ENCODE measurements at places on chromosomes 11 and 22.

DNA sequence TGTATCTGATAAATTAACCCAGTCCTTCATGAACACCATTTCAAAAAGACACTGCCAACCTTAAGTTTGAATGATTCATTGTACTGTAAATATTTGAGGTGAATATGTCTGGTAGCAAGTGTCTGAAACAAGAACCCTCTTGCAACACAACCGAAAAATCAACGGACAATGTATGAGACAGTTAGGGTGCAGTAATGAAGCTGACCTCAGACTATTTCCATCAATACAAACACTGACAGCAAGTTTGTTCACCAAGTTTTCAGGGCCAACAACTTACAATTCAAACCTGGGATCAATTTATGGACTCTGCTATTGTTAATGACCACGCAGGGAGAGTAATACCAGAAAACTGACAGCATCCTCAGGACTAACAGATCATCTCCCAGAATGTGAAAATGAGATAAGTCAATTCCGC, 126.3 kb downstream of the CADM1 start:
- no peak for DNase-seq

DNA sequence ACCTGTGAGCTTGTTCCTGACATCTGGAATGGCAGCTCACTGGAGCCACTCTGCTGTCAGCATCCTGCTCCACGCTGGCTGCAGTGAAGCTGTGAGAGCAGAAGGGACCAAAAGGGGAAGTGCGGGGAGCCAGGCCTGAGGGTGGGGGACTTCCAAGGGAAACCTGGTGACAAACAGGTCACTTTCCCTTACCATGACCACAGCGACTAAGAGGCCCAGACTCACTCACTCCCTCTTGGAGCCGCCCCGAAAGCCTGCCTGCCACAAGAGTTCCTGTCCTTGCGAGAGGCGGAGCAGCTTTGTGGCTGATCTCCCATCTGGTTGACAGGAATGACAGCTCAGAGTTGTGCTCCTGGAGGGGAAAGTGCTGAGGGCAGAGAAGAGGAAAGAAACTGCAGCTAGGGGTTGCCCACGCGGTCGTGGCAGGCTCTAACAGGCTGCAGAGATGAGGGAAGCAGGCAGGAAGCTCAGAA, 183.8 kb upstream of the NTM start:
- DNase-seq, result peak; percentile 1

DNA sequence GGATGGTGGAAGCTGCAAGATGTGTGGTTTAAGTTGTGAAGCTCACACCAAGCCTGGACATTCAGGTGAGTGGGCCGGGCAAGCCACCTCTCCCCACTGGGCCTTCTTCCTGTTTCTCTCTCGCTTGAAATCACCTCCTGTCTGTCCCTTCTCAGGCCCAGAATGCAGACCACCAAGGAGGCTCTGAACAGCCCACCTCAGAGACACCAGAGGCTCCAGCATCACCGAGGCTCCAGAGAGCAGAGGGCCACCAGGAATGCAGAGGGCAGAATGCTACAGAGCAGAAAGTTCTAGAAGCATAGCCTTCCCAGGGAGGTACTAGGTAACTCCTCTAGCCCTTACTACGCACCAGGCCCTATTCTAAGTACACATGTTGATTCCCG, 14.8 kb upstream of the IL2RB start:
- no peak for DNase-seq

DNA sequence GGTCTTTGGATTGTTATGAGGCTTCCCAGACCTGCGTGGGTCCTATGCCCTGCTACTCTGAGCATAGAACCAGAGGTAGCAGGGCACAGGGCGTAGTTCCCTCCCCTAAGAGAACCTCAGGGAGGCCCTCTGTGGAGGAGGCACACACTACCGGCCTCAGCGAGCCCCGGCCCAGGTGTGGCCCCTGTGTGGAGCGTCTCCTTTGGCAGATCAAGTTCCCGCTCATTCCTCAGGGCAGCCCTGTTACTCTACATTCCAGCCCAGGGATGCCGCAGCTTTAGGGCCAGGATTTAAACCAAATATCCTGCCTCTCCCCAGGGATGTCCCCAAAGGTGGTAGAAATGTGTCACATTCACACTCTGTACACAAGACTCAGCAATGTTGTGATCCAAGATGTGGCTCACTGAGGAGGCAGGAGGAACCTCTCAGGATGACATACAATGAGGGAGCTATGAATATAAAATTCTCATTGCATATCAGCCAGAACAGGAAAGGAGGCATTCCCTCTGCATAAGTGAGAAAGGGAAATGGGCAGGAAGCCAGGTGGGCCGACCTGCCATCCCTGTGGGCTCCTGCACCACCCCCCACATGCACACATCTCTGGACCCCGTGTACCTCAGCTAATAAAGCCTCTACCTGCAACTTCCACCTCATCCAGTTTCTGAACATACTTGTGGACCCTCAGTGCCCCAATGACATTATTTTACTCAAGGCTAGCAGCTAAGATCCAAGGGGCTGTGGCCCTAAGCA, 131.9 kb upstream of the TEAD1 start:
- no peak for DNase-seq

GRCh38 chr11:72238040-72238450, 5.9 kb downstream of the PHOX2A start:
- DNase-seq, result peak; percentile 61

- no peak for DNase-seq
These were observed 1.9 kb upstream of the P2RY6 start for GRCh38 chr11:73270016-73270854.

- no peak for DNase-seq
These were observed 89.6 kb upstream of the ARHGAP32 start for GRCh38 chr11:129281471-129282415.

- no peak for DNase-seq
These were observed 32.2 kb downstream of the CYTH4 start for GRCh38 chr22:37314315-37315074.

DNA sequence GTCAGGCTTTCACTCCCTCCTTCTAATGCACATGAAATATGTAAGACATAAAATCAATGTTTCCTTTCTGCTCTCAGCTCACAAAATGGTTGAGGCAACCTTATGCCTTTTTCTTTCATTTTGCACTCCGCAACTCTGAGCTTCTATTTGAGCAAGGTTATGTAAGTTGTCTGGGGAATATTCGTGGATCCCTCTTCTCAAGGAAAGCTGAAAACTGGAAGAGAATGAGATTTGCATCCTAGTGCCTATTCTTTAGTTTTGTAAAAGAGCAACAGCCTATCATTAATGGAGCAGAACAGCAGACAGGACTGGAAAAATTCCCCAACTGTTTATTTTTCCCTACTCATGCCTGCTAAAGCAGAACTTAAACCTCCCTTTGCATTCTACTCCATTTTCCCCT, 141.7 kb downstream of the FAM76B start:
- no peak for DNase-seq

GRCh38 chr11:111531687-111532364, 8.7 kb upstream of the LAYN start:
- DNase-seq, result peak; percentile 88

DNA sequence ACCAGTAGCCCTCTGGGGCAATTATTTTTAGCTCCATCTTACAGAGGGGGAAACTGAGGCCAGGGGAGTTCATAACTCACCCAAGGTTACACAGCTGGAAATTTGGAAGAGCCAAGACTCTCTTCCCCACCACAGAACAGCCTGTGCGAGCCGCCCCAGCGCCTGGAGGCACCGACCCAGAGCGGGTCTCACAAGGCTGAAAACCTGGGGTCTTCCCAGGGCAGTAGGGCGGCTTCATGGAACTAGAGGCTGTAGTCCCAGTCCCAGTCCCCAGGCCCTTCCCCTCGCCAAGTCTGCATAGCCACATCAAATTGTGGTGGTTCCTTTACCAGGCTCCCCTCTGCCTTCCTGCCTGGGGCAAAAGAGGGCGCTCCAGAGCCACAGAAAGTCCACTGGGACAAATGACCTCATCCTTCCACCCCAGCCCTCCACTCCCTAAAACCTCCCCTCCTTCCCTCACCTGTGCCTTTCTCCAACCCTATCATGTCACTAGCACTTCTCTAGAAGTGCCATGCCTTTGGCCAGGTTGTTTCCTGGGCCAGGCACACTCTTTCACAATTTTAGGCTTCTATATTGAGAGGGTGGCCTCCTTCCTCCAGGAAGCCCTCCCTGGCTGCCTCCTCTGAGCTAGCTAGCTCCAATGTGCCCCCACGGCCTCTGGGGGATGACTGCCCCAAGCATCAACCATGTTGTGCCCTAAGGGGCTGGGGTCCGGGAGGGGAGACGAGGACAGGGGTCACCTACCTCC, 15.2 kb upstream of the CDC42EP1 start:
- peak; percentile 61 for DNase-seq

GRCh38 chr11:118607401-118608359, at the start of gene PHLDB1:
Gene PHLDB1 (plus strand): TSS chr11:118607615. CDS start chr11:118613837, 6,222 bp downstream.
- DNase-seq, result peak; percentile 76

DNA sequence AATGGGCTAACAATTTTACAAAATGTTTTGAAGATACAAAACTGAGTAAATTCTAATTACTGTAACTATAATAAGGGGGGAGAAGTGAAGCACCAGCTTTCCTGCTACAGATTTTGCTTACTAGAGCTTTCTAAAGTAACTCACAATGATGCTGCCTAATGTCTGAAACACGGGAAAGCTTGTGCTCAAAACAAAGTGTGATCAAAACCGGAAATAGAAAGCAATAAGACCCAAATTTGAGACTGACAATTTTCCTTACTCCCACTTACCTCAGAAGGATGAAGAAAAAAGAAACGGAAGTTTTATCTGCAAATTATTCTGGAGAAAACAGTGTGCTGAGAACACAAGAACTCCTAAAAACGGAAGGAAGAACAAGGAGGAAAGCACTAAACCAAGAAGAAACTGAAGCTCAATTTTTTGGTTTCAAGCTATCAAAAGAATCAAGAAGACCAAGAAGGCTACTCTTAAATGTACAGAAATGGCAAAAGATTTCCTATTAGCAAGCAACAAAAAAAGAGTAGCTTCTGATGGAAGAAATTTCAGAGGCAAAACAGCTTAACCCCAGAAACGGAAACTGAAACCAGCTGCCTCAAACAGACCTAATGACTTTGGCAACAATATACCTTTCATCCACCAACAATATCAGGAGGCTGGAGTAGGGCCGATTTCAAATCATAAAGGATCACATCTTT, 33.4 kb downstream of the AMBRA1 start:
- peak; percentile 31 for DNase-seq

- DNase-seq, result peak; percentile 34
These were observed 24.0 kb downstream of the TRIM66 start for GRCh38 chr11:8658321-8659057.

GRCh38 chr11:86660088-86660487, 12.3 kb downstream of the ME3 start:
- DNase-seq, result peak; percentile 89

- no peak for DNase-seq
These were observed 186.1 kb downstream of the TBC1D22A start for GRCh38 chr22:46948411-46949144.

DNA sequence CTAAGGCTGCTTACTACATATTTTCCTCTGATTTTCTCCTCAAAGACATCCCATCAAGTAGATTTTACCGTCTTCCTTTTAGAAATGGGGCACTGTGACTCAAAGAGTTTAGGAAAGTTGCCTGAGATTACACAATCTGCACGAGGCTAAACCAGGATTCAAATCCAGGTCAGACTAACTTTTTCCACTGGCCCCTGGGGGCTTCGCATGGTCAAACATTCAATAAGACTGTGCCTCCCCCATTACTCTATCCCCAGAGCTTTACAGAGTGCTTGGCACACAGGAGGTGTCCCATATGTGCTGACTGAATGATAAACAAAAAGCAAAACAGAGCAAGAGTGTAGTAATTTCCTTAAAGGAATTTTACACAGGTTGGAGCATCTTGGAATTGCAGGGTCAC, 118.1 kb upstream of the TEAD1 start:
- DNase-seq, result peak; percentile 77

DNA sequence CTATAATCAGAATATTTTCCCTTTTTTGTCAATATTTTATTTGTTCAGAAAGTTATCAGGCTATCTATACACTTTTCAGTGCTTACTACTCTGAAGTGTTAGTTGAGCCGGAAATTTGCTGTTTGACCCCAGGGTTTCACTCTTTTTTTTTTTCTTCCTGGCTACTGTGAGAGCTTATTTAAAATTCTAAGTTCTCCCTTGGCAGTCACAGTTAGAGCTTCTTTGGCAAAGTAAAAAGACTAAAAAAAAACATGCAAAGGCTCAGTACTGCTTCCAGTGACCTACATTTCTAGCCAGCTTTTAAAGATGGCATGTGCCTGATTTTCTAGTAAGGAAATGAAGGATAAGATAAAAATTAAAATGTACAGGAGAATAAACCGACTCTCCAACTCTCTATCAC, 48.4 kb downstream of the ELP4 start:
- DNase-seq, result no peak

- DNase-seq, result peak; percentile 51
These were observed 16.1 kb downstream of the MIAT start for GRCh38 chr22:26673486-26673885.

DNA sequence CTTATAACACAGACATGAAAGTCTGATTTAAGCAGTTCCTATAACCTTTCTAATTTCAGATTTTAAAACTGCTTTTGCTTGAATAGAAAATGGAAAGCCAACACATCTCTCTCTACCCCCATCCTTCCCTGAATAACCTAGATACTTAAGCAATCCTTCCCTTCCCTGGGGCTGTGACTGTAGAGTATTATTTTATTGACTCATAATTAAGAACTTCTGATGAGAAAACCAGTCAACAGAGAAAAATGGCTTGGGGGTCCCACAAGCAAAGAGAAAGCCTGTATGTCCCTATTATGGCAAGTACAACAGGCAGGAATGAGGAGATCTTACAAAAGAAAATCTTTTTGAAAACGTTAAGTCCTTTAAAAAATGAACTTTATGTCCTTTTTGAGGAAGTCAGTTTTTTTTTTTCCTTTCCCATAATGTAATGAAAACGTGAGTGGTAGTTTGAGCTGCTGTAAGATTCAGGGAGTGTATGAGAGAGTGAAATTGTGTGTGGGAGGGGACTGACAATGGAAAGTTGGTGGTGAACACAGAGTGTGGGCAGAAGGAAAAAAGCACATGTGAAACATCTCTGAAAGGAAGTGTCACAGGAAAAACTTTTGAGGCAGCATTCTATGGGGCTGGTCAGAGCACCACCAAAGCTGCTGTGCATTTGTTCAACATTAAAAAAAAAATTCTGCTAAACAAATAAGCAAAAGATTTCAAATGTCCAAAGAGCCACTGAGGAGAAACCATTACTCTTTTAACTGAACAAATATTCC, 154.6 kb downstream of the MAML2 start:
- DNase-seq, result peak; percentile 82

DNA sequence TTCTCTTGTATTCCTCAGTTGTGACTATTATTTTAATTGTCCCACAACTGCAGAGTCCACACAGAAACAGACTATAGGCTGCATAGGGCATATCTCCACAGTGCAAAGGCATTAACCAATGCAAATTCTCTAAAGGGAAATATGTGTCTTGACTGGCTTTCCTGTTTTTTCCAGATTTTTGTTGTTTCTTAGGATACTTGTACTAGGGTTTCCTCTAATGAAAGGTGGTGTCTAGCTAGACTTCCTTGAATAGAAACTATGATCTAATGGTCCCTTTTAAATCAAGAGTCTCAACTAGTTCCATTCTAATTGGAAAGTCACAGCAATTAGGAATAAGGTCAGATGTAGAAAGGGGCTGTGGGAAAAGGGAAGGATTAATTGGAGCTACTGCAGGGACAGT, 37.6 kb downstream of the SLC36A4 start:
- no peak for DNase-seq

GRCh38 chr22:37601540-37602442, 6.8 kb upstream of the GGA1 start:
- DNase-seq, result peak; percentile 67

GRCh38 chr11:2305140-2305778, 3.4 kb downstream of the TSPAN32 start:
- peak; percentile 60 for DNase-seq

All from AG10803 (cell line).